Left cardiac atrium (tissue), 4 donors: ENCODE measurements at places on chromosomes 6 and 20.

GRCh38 chr6:751765-752164, 58.8 kb upstream of the EXOC2 start:
- no peak for DNase-seq

- DNase-seq: peak; percentile 87
Observed at GRCh38 chr6:84052204-84052882, 18.8 kb downstream of the MRAP2 start.

DNA sequence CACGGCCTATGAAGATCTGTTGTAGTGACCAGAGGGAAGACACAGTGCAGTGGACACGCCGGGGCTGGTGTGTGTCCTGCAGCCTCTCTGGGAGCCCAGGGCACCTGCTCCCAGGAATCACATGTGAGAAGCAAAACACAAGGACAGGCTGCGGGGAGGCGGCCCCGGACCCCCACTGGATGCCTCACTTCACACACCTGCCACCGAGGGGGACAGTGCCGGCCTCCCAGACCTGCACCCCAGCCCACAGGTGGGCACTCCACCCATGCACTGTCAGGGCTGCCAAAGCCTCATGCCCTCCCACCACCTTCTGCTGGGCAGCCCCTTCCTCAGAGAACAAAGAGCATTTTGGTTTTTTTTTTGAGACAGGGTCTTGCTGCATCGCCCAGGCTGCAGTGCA, 27.4 kb downstream of the FRMD1 start:
- no peak for DNase-seq

- DNase-seq: no peak
Observed at GRCh38 chr6:126204598-126204997, 135.3 kb upstream of the CENPW start.

DNA sequence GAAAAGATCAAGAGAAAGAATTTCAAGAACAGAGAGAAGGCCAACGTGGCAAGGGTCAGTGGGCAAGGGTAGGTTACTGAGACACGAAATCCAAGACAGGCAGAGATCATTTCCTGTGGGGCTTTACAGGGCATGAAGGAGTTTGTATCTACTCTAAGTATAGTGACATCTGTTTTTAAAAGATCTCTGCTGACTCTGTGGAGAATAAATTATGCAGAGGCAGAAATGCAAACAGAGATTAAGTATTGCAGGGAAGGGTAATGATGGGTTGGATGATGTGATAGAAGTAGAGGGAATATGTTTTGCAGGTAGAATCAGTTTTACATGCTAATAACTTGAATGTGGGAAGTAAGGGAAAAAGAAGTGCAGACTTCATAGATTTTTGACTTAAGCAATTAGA, 243.5 kb downstream of the FRK start:
- DNase-seq: no peak

DNA sequence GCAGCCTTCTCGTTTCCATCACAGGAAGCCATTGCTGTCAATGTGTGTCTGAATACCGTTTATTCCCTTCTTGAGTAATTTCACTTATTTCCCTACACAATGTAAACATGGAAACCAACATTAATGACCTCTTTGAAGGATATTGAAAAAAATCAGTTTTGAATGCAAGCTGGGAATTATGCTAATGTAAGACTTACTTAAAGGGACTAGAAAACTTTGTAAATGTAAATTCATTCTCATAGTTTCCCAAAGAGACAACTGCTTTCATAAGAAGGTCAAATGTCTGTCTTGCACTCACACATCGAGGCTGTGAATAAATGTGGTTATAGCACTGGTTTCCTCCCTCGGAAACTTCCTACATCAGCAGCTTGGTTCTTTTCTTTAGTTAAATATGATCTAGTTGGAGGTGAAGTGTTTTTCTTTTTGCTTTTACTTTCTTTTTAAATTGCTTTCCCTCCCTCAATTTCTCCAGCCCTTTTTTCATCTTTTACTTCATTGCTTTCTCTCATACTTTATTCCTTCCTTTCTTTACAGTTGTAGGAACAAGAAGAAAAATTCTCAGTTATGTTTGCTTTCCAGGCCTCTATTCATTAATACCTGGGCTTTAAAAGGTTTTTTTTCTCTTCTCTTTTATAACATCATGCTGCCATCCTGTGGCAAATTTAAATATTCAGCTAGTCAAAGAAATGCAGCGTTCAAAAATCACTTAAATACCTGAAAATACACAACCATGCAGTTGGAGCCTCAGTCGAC, 108.3 kb downstream of the TNFAIP3 start:
- no peak for DNase-seq

GRCh38 chr6:116672306-116672705, 3.7 kb upstream of the ZUP1 start:
- DNase-seq: no peak
